Stimulated activated CD4-positive, alpha-beta T cell treated with anti-CD3 and anti-CD28 coated beads, Interleukin-1b, Interleukin-23, amount 100 ng/mL, for 1 hour (primary cell): ENCODE measurements at places on chromosomes 7 and 10.

DNA sequence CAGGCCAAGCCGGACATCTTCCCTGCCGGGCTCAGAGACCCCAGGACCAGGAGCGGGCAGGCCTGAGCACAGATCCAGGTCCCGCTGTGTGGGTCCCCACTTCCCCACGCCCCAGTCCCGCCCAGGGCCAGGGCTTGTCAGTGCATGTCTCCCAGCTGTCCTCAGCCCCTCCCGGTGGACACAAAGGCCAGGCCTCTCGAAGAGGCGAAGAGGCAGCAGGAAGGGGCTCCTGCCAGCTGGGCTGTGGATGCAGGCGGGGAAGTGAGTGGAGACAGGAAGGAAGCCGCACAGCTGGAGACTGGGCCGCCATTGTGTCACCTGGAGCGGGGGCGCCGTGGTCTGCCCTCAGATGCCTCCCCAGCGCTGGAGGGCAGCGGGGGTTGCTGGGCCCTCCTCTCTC is 4.8 kb downstream of the GRIFIN start:
- DNase-seq: no peak

- no peak for DNase-seq
Measured at GRCh38 chr10:1662438-1663025, 74.8 kb downstream of the ADARB2 start.

DNA sequence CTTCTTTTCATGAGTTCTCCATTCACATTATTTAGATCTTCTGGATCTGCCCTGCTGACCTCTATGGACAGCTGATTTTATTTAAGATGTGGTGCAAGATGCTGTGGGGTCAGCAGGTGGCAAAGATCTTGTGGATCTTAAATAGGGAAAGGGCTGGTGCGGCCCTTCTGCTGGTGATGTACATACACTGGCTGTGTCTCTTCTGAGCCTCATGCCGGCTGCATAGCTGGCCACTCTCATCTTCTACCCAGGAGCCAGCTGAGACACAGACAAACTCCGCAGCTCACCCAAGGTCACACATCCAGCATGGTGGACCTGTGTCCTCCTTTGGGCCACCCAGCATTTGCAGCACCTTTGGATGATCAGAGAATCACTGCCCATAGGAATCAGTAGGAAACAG is 9.7 kb downstream of the RBP3 start:
- DNase-seq: no peak

- DNase-seq: no peak
Measured at GRCh38 chr10:63711867-63712716, 190.9 kb downstream of the REEP3 start.

DNA sequence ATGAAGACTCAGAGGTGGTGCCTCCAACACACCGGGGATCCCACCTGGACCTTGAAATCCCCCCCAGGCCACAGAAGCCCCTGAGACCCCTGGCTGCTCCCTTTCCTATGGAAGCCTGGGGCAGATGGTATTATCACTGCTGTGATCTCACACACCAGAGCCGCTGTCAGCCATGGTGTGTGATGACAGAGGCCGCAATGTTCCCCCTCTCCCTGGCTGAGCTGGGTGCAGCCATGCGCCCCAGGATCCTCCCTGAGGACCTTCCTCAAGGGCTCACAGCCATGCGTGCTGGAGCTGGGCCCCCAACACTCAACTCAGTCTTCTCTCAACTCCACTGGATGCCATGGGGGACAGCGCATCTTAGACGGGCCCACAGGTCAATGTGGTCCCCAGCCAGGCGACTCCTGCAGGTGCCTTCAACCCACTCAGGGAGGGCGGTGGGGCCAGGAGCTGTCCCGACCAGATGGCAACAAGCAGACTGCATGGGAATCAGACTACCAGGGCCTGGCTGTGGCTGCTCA is 44.9 kb downstream of the VIPR2 start:
- DNase-seq: no peak

DNA sequence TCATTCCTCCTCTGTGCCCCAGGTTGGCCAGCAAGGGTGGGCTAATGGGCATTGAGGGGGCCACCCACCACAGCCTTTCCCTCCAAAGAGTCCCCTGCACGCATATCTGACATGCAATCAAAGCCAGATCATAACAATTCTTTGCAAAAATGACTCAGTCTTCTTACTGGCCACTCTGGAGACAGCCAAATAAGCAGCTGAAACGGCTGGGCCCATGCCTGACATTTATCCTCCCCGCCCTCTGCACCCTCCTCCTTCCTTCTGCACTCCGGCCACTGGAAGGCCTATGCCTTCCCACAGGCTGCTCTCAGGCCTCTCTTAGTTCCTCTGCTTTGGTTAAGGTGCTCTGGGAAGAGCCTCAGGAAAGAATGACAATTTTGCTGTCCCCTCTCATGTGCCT is 29.2 kb upstream of the NPFFR1 start:
- DNase-seq: no peak

DNA sequence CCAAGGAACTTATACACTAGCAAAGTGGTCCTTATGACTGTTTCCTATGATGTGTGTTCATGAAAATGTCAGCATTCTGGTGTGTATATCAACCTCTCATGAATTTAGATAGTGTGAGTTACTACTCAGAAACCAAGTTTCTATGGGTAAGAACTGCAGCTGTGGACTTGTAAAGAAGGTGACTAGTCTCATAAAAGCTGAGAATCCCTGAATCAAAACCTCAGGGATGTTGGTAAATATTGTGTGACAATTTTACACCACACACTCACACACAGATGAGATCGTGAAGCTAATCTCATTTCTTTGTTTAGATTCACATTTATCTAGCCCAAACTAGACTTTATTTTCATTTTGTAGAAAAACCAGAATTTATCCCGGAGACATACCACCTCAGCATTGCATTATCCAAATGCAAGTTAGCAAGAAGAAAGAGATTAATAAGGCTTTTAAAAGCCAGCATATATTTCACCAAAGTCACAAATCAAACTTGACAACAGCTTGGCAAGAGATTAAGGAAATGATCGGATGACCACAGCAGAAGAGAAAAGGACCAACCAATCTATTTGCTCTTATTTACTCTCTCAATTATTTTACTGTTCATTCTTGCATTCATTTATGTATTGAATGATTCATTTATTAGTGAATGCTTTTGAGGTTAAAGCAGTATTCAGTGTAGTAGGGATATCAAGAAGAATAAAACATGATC is 92.9 kb downstream of the PLXDC2 start:
- no peak for DNase-seq

DNA sequence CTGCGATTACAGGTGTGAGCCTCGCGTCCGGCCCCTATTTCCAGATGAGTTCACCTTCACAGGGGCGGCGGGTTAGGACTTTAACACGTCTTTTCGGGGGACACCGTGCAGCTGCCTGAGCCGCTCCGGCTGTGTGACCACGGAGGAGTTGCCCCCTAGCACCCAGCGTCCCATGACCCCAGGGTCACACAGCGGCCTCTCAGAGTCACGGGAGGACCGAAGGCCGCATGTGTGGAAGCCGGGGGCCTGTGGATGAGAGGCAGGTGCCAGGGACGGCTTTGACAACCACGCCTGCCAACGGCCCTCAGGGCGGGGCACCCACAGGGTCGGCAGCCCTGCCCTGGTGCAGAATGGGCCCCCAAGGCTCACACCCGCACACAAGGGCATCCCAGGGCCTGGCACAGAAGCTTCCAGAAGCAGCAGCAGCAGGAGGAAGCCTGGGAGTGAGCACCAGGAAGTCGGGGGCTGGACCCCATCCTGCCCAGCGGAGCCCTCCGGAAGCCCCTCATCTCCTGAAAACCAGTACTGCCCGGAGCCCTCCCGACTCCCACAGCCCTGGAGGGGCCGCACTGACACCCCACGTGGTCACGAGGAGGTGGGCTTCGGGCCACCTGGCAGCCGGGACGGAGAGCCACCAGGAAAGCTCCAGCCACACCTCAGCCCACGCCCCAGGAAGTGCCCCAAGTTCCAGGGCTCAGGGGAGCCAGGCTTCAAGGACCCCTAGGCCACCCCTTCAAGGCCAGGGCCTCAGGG is 32.7 kb downstream of the ADAP1 start:
- DNase-seq: no peak
